ENCODE measurements at places on chromosomes 13 and 19. TPM values are rescaled to one million over a fixed set of nuclear protein-coding genes. Genes with fewer than 3 reads are reported as not detected.

The BIVM gene
- 45.9 TPM for total RNA-seq

The N4BP2L2 gene
- 376 TPM for total RNA-seq

The ZNF575 gene
- 1.0 TPM for total RNA-seq

The ZSCAN4 gene
- not detected for total RNA-seq

The CD22 gene
- total RNA-seq, result 0.66 TPM

The NLRP5 gene
- not detected for total RNA-seq

The SIX5 gene
- 14.7 TPM for total RNA-seq

The OR7A10 gene
- total RNA-seq, result not detected

The PALM3 gene
- total RNA-seq, result 0.60 TPM

The ZNF606 gene
- 101 TPM for total RNA-seq

The INAFM1 gene
- 4.4 TPM for total RNA-seq

The NLRP13 gene
- total RNA-seq, result not detected

The KLK3 gene
- total RNA-seq, result not detected

The CC2D1A gene
- total RNA-seq, result 19.2 TPM

The DPF1 gene
- total RNA-seq, result 7.5 TPM

The KLK1 gene
- not detected for total RNA-seq

The CBY2 gene
- not detected for total RNA-seq

The POU2F2 gene
- total RNA-seq, result 3.2 TPM

The GJA3 gene
- 28.9 TPM for total RNA-seq

The ATP8B3 gene
- 2.1 TPM for total RNA-seq

The SPACA6 gene
- total RNA-seq, result 12.0 TPM

The PSPN gene
- total RNA-seq, result 2.4 TPM

The CYP4F2 gene
- total RNA-seq, result not detected

The SHISA7 gene
- 1.5 TPM for total RNA-seq

The C19orf44 gene
- total RNA-seq, result 12.7 TPM

The GPR12 gene
- 2.5 TPM for total RNA-seq

The IL4I1 gene
- 0.27 TPM for total RNA-seq

The FBXO27 gene
- total RNA-seq, result 9.3 TPM

The CEACAM3 gene
- total RNA-seq, result 1.9 TPM

The PBX4 gene
- 8.6 TPM for total RNA-seq

The GPR180 gene
- total RNA-seq, result 37.6 TPM

The PGLYRP1 gene
- 0.93 TPM for total RNA-seq

The TTYH1 gene
- 99.3 TPM for total RNA-seq

The SKA3 gene
- 7.5 TPM for total RNA-seq

The ATP4B gene
- not detected for total RNA-seq

The CRB3 gene
- 5.9 TPM for total RNA-seq

The REXO1 gene
- 13.9 TPM for total RNA-seq

The LILRB3 gene
- 9.2 TPM for total RNA-seq

The OCEL1 gene
- total RNA-seq, result 7.4 TPM

The N4BP2L1 gene
- total RNA-seq, result 17.4 TPM

The STOML3 gene
- total RNA-seq, result not detected

The LILRA1 gene
- total RNA-seq, result 0.22 TPM

The SEMA6B gene
- total RNA-seq, result 13.1 TPM

The GEMIN7 gene
- total RNA-seq, result 17.5 TPM

The PCP2 gene
- total RNA-seq, result 12.3 TPM

The MLNR gene
- 0.60 TPM for total RNA-seq

The NXNL1 gene
- total RNA-seq, result 3.6 TPM

The ACER1 gene
- not detected for total RNA-seq

The PNMA8A gene
- 72.3 TPM for total RNA-seq

The SGCG gene
- 17.3 TPM for total RNA-seq

The SIGLECL1 gene
- total RNA-seq, result not detected

The NCR1 gene
- total RNA-seq, result not detected

The UHRF1 gene
- total RNA-seq, result 28.5 TPM

The MARCHF2 gene
- total RNA-seq, result 47.7 TPM

The KIR3DL2 gene
- total RNA-seq, result not detected

The PPP1R15A gene
- total RNA-seq, result 42.4 TPM

The KCNN4 gene
- total RNA-seq, result 2.1 TPM

All from camera-type eye (tissue), 1 donor.